ENCODE measurements at places on chromosomes 7 and 10. TPM values are rescaled to one million over a fixed set of nuclear protein-coding genes. Genes with fewer than 3 reads are reported as not detected.

STEAP1B gene
- total RNA-seq: not detected

- no peak for DNase-seq
Measured at GRCh38 chr10:131569851-131570715, 258.6 kb upstream of the TCERG1L start.

- DNase-seq: no peak
Measured at GRCh38 chr7:157694376-157694665, 357.5 kb downstream of the DNAJB6 start.

FKBP6 gene
- total RNA-seq: not detected

DNA sequence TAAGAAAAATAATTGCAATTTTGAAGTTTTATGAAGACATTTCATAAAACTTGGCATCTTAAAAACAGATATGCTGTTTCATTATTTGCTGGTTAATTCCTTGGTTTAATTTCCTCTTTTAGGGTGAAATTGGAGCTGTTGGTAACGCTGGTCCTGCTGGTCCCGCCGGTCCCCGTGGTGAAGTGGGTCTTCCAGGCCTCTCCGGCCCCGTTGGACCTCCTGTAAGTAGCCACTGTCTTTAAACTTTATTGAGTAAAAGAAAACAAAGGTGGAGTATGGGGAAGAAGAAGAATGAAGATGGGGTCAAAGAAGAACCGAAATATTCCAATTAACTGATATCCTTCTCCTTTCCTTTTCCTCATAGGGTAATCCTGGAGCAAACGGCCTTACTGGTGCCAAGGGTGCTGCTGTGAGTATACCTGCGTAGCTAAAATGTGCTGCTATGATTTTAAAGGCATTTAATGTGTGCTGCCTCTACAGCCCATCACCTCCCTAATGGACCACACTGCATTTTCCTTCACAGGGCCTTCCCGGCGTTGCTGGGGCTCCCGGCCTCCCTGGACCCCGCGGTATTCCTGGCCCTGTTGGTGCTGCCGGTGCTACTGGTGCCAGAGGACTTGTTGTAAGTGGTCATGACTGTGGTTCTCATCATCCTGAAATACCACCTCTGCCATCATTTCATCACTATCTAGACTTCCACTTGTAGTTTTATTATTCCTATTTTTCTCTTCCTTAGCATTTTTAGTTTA lies 14.7 kb downstream of the COL1A2 start:
- DNase-seq: no peak

GRCh38 chr7:55449992-55450535 lies 84.9 kb downstream of the LANCL2 start:
- DNase-seq: no peak

- DNase-seq: no peak
Measured at GRCh38 chr7:76267107-76267893, 35.2 kb upstream of the HSPB1 start.

GTF2IRD2 gene
- 21.0 TPM for total RNA-seq

CHN2 gene
- 3.5 TPM for total RNA-seq

GRCh38 chr10:32959006-32959920 lies 1.2 kb upstream of the ITGB1 start:
- no peak for DNase-seq

DNA sequence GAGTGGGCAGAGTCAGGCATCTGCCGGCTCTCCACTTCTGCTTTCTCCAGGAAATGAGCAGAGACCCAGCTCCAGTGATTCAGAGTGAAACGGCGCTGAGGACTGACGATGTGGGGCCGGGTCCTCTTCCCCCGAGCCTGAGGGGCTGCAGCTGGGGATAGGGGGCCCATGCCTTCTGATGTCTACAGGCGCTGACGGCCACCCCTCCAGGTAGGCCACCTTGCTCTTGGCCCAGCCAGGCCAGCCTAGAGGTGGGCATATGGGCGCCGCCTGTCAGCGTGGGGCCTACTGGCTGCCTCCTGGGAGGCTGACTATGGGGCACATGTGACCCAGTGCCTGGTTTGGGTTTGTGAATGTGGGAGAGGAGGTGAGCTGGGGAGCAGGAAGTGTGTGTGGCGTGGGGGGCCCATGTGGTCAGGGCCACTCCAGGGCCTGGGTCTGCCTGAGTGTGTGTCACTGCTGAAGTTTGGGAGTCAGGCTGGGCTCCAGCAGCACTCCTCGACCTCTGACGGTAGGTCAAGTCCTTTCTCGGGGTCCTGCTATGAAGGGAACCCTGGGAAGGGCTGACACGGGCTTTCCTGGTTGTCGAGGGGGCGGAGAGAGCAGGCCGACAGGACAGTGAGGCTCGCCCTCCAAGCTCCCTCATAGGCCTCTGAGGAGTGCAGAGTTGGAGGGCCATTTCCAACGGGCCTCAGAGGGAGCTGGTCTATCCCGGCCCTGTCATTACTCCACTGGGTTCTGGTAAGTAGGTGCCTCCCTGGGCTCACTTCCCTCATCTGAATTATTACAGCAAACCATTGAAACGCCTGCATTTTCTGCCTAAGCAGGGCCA lies at the start of gene WDFY4:
TSS of gene WDFY4 (plus strand) at position 82 of the 832 bp plus-strand sequence. CDS start 24,860 bp downstream, outside the sequence.
- DNase-seq: no peak

DNA sequence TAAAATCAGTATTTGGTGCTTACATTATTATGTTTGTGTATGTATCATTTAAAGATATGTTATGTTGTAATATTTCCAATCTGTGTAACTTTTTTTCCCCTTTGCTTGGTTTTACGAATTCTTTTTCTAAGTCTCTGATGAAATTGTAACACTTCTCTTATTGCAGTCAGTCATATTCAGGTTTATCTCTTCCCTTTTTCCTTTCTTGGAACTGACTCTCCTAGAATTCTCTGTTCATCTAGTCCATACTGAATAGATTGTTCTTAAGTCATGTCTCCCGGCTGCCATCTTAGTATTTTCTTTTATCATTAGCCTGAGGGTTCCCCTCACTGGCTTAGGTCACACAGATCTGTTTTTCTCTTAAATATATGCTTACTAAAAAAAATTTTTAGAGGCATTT lies 44.6 kb downstream of the PHTF2 start:
- no peak for DNase-seq

- no peak for DNase-seq
Measured at GRCh38 chr10:125061557-125062226, 98.7 kb downstream of the CTBP2 start.

FBH1 gene
- total RNA-seq: 33.9 TPM

DNA sequence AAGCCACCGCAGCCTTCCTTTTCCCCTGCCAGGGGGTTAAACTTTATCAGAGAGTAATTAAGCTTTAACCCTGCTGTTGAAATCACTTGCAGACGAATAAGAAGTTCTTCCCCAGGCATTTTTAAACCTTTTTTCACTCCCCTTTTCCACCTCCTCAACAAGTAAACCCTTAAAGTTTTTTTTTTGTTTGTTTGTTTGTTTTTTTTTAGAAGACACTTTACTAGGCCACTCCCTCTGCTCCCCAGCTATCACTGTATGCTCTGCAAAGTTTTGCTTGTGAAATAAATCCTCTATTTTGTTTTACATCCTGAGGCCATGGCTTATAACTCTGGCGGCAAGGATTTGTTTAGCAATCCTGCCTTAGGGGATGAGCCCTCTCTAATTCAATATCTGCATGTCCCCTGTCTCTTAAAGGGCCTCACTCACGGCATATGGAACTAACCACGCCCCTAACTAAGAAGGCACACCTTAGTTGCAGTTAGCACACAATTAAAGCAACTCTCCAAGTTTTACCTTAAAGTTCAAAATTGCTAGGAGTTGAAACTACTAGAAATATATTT lies 1354.7 kb upstream of the LRRTM3 start:
- no peak for DNase-seq

GRCh38 chr10:47286591-47287315 lies 13.2 kb upstream of the GDF10 start:
- no peak for DNase-seq

- DNase-seq: no peak
Measured at GRCh38 chr7:29976673-29977415, 12.8 kb downstream of the SCRN1 start.

EPO gene
- not detected for total RNA-seq

CFAP46 gene
- total RNA-seq: not detected

GRCh38 chr10:35822316-35822715 lies 180.2 kb upstream of the FZD8 start:
- no peak for DNase-seq

GRCh38 chr10:67836488-67836887 lies 1.5 kb downstream of the DNAJC12 start:
- no peak for DNase-seq

- DNase-seq: no peak
Measured at GRCh38 chr7:83921941-83922607, 272.5 kb downstream of the SEMA3A start.

DNA sequence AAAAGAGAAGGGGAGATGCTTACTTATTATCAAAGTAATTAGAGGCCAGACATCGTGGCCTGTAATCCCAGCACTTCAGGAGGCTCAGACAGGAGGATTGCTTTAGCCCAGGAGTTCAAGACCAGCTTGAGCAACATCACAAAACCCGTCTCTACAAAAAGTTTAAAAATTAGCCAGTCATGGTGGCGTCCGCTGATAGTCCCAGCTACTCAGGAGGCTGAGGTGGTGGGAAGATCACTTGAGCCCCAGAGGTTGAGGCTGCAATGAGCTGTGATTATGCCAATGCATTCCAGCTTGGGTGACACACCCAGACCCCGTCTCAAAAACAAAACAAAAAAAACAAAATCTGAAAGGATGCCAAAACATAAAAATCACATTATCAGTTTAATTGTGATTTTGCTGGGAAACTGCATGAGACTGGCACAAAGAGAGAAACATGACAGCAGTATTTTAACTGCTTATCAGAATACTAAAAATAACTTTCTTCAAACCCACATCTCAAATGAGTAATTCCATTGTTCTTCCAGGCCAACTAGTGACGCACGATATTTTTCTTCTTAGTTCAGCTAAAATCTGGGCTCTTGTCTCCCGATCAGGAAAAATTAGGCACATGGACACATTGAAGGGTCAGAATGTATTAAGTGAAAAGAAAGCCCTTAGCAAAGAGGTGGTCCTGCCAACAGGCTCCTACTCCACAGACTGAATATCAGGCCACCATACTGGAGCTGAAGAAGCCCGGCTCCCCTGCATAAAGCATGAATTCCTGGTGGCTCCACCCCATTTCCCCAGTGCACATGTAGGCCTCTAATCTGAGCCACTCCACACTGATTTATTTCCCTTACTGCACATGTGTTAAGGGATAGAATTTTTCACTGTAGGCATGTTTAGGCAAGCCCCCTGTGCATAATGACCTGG lies 9.6 kb upstream of the CCM2 start:
- DNase-seq: no peak

RARRES2 gene
- not detected for total RNA-seq

Measured in CD4-positive, alpha-beta T cell (primary cell).